ENCODE measurements at places on chromosomes 3 and 15.

- DNase-seq: no peak
These were observed 27.6 kb downstream of the THBS1 start for GRCh38 chr15:39608185-39609139.

DNA sequence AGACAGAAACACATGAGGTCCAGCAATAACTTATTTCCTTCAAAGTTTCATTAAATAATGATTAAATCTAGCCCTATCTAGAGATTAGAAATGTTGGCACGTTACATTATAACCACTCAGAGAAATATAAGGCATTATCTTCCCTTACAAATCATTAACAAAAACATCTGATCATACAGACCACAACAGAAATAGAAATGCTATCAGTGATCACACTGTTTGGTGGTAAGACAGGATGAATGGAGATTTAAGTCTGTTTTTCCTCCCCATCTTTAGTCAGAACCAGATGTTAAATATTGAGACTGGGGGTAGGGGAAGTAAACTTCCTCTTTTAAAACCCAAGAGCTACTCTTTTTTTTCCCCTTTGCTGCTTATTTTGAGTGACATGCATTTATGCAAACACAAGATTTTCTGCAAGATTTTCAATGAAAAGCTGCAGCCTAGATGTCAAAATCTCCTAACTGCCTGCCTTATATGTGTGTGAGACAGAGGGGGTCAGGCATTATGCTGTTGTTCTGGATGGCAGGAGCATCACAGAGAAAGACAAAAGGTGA, 70.4 kb downstream of the CBLB start:
- no peak for DNase-seq

DNA sequence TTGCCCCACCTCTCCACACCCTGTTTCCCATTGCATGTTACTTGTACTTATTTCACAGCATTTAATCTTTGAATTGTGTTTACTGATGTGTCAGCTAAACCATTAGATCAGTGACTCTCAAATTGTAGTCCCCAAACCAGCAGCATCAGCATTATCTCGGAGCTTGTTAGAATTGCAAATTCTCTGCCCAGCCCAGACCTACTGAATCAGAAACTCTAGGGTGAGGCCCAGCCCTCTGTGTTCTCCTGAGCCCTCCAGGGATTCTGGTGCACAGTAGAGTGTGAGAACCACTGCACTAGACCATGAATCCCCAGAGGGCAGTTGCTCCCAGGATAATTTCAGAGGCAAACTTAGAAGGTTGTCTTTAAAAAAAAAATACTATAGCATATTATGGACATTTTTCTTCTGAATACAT, 13.0 kb downstream of the PLD1 start:
- DNase-seq: no peak

- DNase-seq: no peak
These were observed 71.3 kb upstream of the HES1 start for GRCh38 chr3:194064380-194065332.

- peak; percentile 33 for DNase-seq
These were observed 650 bp downstream of the PYGO1 start for GRCh38 chr15:55587321-55588069.

- DNase-seq: peak; percentile 95
These were observed 160.5 kb downstream of the CHSY1 start for GRCh38 chr15:101091080-101092017.

DNA sequence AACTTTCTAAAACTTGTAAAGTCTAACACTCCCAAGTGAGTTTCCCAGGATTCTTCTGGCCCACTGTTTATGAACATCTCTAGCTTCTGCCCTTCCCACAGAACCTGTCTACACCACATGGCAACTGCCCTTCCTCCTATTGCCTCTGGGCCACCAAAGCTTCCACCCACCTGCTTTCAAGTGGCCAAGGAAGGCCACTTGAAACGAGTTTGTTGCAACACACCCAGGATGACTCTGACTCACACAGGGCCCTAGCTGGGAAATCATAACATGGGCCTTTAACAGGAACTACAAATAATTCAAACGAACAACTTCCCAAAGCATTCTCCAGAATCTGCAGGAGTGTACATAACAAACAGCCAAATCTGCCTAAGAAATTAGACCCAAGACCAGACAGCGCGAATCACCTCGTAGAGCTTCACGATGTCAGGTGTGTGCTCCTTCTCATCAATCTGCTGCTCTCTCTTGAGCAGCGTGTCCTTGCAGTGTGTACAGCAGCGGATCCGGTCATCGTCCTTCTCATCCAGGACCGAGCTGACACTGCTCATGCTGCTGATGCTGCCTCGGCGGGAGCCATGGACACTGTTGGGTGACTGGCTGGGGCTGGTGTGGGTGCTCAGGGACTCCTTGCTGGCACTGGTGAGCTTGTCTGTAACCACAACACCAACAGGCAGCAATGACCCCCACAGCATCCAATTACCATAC, 16.8 kb downstream of the RBSN start:
- DNase-seq: no peak

- DNase-seq: no peak
These were observed 29.9 kb downstream of the UBE3A start for GRCh38 chr15:25408929-25409328.

- no peak for DNase-seq
These were observed 24.8 kb downstream of the UQCC5 start for GRCh38 chr3:52561028-52561747.

- DNase-seq: no peak
These were observed 3.4 kb downstream of the IFT57 start for GRCh38 chr3:108218811-108219210.

GRCh38 chr15:60043744-60044435, 39.8 kb downstream of the FOXB1 start:
- DNase-seq: no peak

- DNase-seq: no peak
These were observed 5.6 kb downstream of the TERC start for GRCh38 chr3:169759256-169759655.

DNA sequence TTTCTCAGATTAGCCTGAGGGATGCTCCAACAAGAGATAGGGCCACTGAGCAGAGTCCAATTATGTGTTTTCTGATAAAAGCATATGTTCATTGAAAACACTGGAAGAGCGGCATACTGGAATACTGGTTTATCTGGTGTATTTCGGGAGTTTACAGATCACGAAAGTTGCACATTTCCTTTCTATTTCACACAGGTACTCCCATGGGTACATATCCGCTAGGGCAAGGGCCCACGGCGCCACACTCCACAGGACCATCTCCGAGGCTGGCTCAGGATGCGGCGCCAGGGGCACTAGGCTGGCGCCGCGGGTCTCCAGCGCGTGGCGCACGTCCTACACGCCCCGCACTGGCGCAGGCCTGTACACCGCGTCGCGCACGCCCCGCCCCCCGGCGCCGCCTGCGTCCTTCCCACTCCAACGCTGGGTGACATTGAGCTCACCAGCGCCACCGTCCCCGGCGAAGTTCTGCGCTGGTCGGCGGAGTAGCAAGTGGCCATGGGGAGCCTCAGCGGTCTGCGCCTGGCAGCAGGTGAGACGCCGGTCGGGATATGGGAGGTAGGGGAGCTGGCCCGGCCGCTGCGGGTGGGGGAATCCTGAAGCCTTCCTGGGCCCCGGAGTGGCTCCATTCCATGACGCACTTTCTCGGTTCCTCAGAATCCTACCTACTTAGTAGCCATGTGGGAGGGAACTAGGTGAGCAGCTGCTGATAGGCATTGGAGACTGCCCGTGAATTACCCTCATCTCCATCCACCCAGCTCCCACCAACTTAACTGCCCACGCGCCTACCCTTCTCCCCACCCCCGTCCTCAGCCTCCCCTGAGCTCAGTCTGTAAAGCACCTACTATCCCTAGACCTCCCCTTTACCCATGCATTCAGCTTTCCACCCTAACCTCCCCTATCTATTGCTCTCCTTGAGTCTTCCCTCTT, at the start of gene FAM162A:
Gene FAM162A (plus strand): TSS at position 412 of the 927 bp plus-strand sequence. CDS start 84 bp downstream, at position 496.
- DNase-seq: peak; percentile 80

DNA sequence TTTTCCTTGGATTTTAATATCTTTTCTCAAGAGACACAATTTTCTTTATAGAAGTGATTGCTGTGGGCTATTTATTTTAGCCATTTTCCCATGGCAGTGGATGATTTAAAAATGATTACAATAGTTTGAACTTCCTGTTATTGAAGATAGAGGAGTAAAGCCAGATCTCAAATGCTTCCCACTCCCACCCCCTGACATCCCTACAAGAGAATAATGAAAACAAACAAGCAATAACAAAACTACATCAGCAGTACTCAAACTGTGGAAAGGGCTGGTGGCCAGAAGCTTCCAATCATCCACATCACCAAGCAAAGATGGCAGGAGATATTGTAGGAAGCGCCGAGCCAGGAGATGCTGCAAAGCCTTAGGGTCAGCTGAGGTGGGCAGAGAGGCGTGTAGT, 831.1 kb upstream of the NR2F2 start:
- DNase-seq: no peak

GRCh38 chr15:58724466-58724865, 25.0 kb downstream of the ADAM10 start:
- no peak for DNase-seq

DNA sequence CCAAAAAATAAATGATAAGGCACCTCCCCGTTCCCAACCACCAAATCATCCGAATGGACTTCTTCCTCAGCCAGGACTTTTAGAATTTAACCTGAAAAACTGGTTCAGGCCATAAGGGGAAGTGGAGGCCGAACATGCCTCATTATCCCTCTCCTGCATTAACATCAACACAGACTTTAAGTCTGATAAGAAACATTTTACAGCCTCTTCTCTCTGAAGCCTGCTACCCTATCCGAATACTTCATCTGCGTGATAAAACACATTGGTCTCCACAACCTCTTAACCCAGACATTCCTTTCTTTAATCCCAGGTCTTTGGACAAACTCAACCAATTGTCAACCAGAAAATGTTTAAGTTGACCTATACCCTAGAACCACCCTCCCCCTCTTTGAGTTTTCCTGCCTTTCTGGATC, 850 bp upstream of the SLC41A3 start:
- no peak for DNase-seq

DNA sequence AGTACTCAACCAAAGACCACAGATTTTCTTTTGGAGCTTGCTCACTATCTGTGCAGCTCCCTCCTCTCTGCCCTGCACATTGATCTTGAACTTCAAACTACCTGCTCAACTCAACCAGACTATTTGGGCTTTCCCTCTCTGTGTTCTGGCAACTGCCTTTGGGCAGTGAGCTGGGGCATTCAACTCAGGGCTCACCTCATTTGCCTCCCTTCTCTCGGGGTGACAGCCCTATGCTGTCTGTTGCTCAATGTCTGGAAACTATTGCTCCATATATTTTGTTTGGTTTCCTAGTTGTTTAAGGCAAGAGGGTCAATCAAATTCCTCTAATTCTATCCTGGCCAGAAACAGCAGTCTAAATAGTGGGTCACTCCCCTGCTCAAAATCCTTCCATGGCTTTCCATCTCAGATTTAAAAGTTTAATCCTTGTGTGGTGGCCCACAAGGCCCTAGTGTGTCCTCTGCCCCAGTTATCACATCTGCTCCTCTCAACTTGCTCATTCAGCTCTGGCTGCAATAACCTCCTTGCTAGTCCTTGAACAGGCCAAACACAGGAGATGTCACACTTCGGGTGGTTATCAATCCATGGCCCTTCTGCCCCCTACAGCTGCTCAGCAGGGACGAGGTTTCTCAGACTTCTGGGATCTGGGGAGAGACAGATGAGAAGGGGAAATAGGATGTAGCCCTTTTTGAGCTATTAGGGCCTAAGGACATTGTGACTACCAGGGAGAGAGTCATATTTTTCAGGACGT, 67.8 kb downstream of the SNRK start:
- DNase-seq: no peak

GRCh38 chr15:100889385-100890050, 9.9 kb downstream of the ALDH1A3 start:
- DNase-seq: peak; percentile 58

- DNase-seq: no peak
These were observed 793 bp downstream of the SLC30A4 start for GRCh38 chr15:45521596-45522327.

DNA sequence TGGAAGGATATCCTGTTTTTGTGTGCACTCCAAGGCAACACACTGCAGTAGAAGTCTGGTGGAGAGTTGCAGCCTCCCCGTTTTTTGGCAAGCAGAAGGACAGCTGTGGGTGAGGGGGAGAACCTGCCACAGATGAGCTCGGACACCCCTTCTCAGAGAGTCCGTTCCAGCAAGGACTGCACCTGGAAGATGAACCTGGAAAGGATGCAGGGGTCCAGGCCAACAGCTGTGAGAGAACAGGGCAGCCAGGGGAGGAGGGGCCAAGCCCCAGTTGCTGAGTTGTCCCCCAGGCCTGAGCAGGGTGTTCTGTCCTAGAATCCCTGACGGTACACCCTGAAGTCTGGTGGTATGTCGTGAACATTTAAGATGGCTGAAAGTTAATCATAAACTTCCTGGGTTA, 30.2 kb downstream of the ZXDC start:
- DNase-seq: no peak

GRCh38 chr3:86969500-86970189, 21.3 kb downstream of the VGLL3 start:
- DNase-seq: no peak

GRCh38 chr3:141881702-141882101, 5.3 kb downstream of the ATP1B3 start:
- DNase-seq: no peak

DNA sequence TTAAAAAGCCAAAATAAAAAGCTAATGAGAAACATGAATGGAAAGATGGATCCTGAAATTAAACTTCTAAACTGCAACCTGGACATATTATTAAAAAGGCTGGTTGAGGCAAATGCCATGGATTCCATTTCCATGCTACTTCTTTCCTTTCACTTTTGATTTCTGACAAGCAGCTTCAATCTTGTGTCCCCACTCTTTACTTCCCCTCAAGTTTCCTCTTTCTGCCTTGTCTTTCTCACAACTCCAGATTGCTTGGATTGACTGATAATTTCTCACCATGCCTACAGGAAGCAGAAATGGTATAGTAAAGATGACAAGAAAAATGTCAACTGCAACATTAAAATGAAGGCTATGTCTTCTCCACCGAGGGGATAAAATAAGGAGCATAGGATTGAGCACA, 1136.7 kb downstream of the TUSC7 start:
- DNase-seq: no peak

DNA sequence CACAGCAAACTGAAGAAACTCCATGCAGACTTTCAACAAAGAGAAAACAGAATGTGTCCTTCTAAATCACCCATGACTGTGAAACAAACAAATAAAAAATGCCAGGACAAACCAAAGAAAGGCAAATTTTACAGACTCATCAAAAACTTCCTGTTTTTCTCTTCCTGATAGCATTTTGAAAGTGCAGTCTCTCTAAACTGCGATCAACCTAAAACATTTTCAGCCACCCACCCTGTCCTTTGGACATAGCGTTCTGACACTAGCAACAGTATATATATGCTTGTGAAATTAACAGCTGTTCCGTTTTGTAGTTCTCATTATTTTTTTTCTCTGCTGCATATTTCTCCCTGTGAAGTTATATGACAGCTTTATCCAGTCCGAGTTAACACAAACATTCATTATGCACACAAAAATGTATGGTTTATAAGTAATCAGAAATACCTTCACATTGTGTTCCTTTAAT, 151.7 kb downstream of the FBN1 start:
- DNase-seq: no peak

DNA sequence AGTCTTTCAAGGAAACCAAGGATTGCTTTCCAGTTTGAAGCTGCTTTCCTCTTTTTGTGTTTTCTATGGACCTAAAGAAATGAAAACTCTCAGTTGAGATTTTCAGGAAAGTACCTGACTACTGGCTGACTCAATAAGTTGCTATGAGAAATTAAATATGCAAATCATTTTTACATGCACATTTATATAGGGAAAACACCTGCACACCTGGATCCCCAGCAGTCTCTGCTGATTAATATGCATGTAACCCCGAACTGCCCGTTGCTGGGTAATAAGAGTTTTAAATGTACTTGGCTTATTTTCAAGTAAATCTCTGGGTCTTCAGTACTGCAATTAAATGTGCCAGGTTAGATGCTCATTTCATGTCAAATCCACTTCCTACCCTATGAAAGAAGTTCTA, 77.2 kb downstream of the KBTBD8 start:
- no peak for DNase-seq

GRCh38 chr15:67578020-67578600, 35.6 kb downstream of the MAP2K5 start:
- no peak for DNase-seq
